ENCODE measurements at places on chromosomes 7 and 10.

GRCh38 chr7:126305671-126306070, 947.1 kb downstream of the GRM8 start:
- DNase-seq = no peak

- no peak for DNase-seq
Observed at GRCh38 chr10:89526358-89526757, 9.0 kb downstream of the SLC16A12 start.

GRCh38 chr10:43957267-43958070, 308.8 kb upstream of the ZNF32 start:
- DNase-seq = no peak

GRCh38 chr10:78205457-78206016, 171.9 kb downstream of the RPS24 start:
- no peak for DNase-seq

- DNase-seq = no peak
Observed at GRCh38 chr7:12596225-12596790, 25.8 kb downstream of the SCIN start.

DNA sequence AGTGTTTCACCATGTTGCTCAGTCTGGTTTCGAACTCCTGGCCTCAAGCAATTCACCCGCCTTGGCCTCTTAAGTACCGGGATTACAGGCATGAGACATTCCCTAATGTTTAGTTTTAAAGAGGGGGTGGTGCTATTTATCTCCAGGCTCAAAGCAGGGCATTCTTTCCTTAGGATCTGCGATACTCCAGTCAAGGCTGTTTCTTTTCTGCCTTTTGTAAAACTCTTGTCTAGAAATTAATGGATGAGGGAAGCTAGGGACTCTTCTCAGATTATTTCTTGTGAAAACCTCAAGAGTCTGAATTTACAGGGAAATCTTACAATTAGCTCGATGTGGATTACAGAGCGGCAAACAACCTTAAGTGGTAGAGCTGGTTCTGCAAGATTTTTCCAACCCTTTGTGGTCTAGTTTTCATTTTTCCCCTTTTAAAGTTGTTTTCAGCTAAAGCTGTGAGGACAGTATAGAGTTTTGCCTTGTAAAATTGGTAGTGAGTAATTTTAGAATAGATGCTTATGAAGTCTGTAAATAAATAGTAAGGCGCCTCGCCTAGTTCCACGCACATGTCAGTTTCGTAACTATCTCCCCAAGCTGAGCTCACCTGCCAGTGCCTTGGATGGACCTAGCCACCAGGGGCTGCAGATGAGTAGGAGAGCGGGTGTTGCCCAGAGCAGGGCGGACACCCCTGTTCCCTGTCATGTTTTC, 53.1 kb downstream of the CUX1 start:
- DNase-seq = no peak

GRCh38 chr7:46143949-46144917, 223.2 kb upstream of the IGFBP3 start:
- DNase-seq = no peak

- DNase-seq = no peak
Observed at GRCh38 chr7:30996256-30996655, 32.5 kb downstream of the GHRHR start.

- no peak for DNase-seq
Observed at GRCh38 chr10:72243822-72244437, 27.9 kb upstream of the ASCC1 start.

DNA sequence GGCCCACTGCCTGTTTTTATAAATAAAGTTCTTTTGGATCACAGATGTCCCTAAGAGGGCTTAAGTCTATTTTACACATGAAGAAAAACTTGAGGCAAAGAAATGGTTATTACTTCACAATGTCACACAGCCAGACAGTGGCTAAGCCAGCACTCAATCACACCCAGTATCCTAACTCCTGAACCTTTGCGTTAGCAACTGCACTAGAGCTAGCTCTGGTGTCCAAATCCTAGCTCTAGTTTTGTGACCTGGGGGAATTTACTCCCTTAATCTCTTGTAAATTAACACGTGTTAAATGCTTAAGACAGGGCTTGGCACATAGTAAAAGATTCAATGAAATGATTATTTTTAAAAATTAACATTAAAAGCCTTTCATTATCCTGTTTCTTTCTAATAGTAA, 49.0 kb upstream of the TPK1 start:
- DNase-seq = no peak

DNA sequence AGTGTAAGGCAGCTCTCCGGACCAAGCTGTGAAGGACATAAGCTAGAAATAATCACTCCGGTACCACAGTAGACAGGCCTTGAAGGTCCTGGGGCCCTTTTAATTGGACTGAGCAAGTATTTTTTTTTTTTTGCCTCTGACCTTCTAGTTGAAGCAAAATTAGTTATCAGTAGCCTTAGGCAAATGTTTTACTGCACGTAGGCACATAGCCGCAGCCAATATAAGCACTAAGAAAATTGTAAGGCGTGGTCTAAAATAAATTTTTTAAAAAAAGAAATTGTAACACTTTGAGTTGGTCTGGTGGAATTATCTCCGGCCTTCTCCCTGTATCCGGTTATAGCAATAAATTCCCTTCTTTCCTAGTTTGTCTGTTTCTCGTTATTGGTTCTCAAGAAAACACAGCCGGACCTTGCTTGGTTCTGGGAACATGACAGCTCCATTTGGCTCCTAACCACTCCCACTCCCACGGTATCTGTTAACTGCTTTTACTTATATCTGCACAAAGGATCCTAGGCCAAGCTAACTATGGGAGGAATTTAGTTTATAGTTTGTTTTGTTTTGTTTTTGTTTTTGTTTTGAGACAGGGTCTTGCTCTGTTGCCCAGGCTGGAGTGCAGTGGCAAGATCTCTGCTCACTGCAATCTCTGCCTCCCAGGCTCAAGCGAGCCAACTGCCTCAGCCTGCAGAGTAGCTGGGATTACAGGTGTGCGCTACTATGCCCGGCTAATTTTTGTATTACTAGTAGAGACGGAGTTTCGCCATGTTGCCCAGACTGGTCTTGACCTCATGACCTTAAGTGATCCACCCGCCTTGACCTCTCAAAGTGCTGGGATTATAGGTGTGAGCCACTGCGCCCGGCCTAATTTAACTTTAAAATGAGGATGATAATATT, 124.4 kb upstream of the KIF5B start:
- DNase-seq = no peak

DNA sequence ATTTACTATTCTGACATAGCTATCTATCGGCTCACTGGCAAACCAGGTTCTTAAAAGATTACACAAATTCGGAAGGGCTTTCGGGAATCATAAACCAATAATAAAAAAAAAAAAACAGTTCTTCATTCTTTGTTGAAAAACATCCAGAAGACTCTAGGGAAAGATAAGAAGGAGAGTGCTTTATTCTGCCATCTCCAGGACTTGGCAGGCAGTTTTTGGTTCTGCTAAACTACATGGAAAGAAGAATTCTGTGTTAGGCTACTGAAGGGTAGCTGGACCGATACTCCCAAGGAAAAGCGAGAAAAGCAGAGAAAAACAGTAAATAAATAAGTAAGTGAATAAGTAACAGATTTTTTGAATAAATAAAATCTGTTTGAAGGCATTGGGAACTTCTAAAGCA, 423.5 kb upstream of the KLF6 start:
- DNase-seq = no peak

- DNase-seq = no peak
Observed at GRCh38 chr10:22752272-22752889, 38.0 kb upstream of the PIP4K2A start.

- no peak for DNase-seq
Observed at GRCh38 chr7:156918635-156919034, 25.7 kb upstream of the LMBR1 start.
